ENCODE measurements at places on chromosomes 5 and 9.

DNA sequence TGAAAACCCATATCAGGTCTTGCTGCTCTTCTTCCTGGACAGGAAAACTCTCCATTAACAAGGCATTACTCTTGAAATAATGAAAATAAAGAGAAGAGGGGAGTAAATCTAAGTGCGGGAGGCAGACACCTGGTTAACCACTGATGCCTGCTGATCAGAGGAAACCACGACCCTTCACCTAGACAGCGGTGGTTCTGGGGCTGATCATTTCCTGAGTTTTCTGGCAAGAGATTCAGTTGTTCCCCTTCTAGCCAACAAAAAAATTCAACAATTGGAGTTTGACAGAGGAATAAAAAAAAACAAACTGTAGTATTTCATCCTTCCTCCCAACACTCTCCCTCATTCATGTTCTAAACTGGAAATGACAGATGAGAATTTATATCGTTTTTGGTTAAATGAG lies 3.0 kb downstream of the RLN2 start:
- DNase-seq: no peak

DNA sequence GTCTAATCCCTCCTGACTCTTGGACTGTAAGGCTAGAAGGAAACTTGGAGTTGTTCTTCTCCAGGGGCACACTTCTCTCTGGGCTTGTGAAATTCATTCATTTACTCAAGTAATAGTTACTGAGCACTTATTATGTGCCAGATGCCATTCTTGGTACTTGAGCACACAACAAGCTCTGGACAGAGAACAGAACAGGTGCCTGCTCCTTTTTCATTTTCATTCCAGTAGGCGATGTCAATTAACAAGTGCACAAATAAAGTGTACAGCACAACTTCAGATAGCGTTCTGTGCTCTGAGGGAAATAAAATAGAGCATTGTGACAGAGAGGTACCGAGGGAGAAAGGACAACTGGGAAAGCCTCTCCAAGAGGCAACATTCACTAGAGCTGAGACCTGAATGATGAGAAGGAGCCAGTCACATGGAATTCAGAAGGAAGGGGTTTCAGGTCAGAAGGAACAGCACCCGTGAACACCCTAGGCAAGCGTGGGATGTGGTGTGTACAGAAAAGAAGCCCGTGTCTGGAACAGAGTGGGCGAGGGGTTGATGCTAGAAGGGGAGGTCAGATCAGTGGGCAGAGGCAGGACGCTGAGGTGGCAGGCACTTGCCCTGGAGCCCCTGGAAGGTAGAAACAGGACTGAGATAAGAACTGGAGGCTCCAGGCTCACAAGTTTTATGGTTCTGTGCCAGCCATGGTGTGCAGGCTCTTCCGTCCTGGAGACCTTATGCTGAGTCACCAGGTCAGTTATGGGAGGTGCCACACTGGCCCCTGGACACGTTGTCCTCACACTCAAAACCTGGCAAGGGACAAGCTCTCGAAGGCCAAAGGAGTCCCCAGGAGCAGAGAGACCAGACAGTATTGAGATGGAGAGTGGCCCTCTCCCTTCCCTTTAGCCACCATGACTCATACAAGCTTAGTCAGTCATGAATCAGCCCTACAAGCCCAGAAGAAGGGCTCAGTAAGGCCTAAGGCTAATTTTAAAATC lies 7.2 kb upstream of the ABLIM3 start:
- peak; percentile 61 for DNase-seq

GRCh38 chr5:179313849-179314521 lies 31.3 kb downstream of the ADAMTS2 start:
- no peak for DNase-seq

- DNase-seq: no peak
These were observed 24.8 kb downstream of the P4HA2 start for GRCh38 chr5:132202711-132203463.

DNA sequence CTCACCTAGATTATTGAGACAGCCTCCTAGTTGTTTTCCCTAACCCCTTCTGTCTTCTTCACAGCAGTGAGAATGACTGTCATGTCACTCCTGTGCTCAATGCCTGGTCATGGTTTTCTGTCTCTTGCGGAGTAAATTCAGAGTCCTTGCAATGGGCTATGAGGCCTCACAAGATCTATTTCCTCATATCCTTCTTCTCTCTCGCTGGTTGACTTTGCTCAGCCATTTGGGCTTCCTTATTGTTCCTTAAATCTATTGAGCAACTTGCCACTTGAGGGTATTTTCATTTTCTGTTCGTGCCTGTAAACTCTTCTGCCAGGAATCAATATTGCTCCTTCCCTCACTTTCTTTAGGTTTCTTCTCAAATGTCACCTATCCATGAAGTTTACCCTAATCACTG lies 9.0 kb downstream of the PPP3R2 start:
- DNase-seq: no peak

- DNase-seq: no peak
These were observed 249.6 kb upstream of the EDIL3 start for GRCh38 chr5:84634256-84634655.

GRCh38 chr5:92715946-92716520 lies 865.0 kb downstream of the NR2F1-AS1 start:
- no peak for DNase-seq

DNA sequence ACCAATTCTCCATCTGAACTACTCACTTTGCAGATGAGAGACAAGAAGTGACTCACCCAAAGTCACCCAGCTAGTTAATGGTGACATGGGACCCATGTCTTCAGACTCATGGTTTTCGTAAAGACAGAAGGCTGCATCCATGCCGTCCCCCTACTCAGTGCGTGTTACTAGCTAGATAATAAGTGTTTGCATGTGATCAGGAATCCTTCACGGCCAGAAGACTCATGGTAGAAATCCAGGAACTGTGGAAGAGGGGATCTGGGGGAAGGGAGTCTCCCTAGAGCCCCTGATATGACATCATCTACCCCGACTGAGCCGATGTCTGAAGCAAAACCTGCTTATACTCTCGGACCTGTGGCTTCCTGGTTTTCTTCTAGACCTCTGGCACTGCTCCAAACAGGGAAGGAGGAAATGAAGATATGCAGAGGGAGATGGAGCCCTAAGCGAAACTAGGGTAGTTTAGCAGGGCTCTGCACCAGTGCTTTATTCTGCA lies 3.3 kb downstream of the RNF183 start:
- DNase-seq: no peak

DNA sequence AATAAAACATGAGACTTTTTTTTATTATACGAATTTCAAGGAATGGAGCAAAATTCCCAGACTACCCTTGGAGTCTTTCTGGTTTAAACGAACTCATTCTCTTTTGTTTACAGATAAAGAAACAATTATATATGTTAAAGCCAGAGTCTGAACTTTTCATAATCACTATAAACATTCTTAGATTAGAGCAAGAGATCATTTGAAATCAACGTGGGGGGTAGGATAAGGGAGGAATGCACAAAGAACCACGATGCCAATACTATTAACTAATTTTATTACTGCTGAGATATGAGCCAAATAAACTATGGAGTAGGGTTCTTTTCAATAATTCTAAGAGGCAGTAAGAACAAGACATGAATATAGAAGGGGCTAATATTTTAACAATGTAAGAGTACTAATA lies 148.0 kb upstream of the FREM1 start:
- no peak for DNase-seq

Data from H54 (cell line).